ENCODE measurements at places on chromosomes 1 and 21. TPM values are rescaled to one million over a fixed set of nuclear protein-coding genes. Genes with fewer than 3 reads are reported as not detected.

The SV2A gene
- 0.22 TPM for total RNA-seq

The RSPH1 gene
- not detected for total RNA-seq

The GPR153 gene
- total RNA-seq, result 7.7 TPM

The S100A7 gene
- not detected for total RNA-seq

The PERM1 gene
- total RNA-seq, result 187 TPM

The TADA1 gene
- total RNA-seq, result 9.6 TPM

The SPRR2E gene
- total RNA-seq, result not detected

The PTGFRN gene
- total RNA-seq, result 99.6 TPM

The KRTAP20-3 gene
- not detected for total RNA-seq

The BMP8B gene
- total RNA-seq, result 0.40 TPM

The ASCL5 gene
- total RNA-seq, result not detected

The KCNN3 gene
- total RNA-seq, result 4.0 TPM

The GNG4 gene
- total RNA-seq, result not detected

The LIN9 gene
- 20.4 TPM for total RNA-seq

The TCEA3 gene
- total RNA-seq, result 81.0 TPM

The RTCA gene
- 52.2 TPM for total RNA-seq

The AUNIP gene
- not detected for total RNA-seq

The CFH gene
- total RNA-seq, result 27.8 TPM

The KRTAP7-1 gene
- total RNA-seq, result not detected

The APCS gene
- not detected for total RNA-seq

The ERICH3 gene
- total RNA-seq, result not detected

All from left ventricle myocardium superior (tissue), 1 donor.